Coronary artery (tissue), 2 donors: ENCODE measurements at places on chromosomes 3 and 15.

GRCh38 chr3:133137042-133137996 lies 99.1 kb downstream of the TMEM108 start:
- no peak for DNase-seq

GRCh38 chr15:67922106-67922675 lies 82.3 kb upstream of the RNU6-1 start:
- no peak for DNase-seq

DNA sequence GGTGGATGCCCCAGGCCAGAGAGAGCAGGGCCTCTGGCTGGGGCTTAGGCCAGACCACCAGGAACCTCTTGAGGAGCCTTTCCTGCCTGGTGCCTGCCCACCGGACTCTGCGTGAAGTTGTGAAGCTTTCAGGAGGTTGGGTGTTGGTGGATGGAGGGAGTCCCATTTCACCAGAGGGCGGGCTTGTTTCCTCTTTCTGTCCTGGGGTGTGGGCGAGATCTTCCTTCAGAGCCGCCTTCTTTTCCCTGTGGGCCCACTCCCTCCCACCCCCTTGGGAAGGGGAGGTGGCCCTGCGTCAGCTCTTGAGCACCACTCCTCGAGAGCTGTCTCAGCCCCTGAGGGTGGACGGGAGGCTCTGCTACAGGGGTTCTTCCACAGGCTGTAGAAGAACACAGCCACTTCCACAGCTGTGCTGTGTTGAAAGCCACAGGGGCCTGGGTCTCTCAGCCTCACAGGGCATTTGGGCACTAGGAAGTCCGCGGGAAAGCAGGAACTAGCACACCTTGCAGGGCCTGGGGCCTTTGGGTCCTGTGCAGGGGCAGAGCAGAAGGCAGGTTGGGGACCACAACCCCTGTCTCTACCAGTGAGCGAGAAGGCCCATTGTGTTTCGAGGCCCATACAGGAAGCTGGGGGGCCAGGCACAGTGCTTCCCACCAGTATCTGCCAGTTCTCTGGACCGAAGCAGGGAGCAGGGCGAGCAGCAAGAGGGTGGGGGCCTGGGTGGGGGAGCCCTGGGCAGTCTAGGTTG lies 2.1 kb downstream of the AMIGO3 start:
- DNase-seq: peak; percentile 72

GRCh38 chr3:196712514-196713413 lies 587 bp downstream of the PIGX start:
- DNase-seq: peak; percentile 80

- no peak for DNase-seq
These were observed 125.1 kb downstream of the TIGIT start for GRCh38 chr3:114418724-114419543.

DNA sequence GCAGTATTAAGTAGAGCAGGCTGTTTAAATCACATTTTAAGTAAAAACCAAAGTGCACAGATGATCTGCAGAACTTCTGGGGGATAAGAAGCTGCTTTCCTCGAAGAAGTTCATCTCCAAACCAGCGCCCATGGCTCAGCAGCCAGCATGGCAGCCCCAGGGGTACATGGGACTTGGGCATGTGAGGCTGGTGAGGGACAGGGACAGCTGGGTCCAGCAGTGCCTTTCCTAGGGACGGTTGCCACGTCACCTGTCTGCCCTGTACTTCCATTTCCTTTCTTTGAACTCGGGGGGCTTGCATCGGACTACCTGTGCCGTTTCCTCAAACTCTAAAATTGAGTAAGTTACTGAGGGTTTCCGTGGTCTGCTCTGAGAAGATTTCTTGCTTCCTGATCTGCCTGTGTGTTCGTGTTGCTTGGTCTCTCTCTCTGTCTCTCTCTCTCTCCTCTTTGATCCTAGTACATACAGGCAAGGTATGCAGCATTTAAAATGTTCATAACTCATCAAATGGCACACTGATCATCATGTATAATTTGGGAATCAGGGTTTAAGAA lies 67.6 kb downstream of the IGF1R start:
- no peak for DNase-seq

DNA sequence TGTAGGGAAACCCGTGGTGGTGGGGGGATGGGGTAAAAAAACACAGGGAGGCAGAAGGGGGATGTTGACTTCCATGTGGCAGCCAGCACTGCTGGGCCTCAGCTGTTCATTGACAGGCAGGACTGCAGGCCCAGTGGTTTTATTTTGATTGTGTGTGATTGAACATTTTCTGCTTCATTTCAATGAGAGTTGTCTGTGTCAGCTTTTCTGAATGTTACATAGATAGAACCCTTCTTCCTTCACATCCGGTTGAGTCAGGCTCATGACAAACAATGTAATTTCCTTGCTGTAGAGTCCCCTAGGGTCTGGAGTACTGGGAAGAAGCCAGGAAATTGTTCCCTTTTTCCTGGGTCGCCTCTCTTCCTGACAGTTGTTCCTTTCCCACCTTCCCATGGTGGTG lies 8.2 kb upstream of the RPP25 start:
- DNase-seq: no peak

GRCh38 chr15:96966554-96966953 lies 636.1 kb downstream of the NR2F2 start:
- no peak for DNase-seq

- DNase-seq: no peak
These were observed 179.0 kb downstream of the SHQ1 start for GRCh38 chr3:72669224-72669623.

DNA sequence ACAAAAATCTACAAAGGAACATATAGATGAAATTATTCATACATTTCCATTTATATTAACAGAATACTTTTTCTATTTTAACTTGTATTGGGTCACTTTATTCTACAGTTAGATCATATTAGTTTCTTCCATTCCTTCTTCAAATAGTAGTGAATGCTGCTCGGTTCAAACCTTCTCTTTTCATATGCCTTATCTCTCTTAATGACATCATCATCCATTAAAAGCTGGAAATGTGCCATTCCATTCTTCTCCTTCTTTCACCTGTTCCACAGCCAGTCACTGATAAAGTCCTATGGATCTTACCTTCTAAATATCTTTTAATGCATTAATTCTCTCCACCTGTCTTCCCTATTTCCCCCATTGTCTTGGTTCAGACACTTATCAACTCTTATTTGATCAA lies 358.0 kb upstream of the POU1F1 start:
- DNase-seq: no peak

- DNase-seq: no peak
These were observed 51.0 kb upstream of the SPSB4 start for GRCh38 chr3:141000027-141000663.

GRCh38 chr3:115855911-115856310 lies 232.6 kb downstream of the GAP43 start:
- no peak for DNase-seq

GRCh38 chr15:76987276-76987675 lies 7.7 kb upstream of the PSTPIP1 start:
- peak; percentile 24 for DNase-seq

GRCh38 chr3:24261521-24261920 lies 233.1 kb downstream of the THRB start:
- no peak for DNase-seq

- DNase-seq: no peak
These were observed 31.2 kb upstream of the ALDH1L1 start for GRCh38 chr3:126211569-126211968.

DNA sequence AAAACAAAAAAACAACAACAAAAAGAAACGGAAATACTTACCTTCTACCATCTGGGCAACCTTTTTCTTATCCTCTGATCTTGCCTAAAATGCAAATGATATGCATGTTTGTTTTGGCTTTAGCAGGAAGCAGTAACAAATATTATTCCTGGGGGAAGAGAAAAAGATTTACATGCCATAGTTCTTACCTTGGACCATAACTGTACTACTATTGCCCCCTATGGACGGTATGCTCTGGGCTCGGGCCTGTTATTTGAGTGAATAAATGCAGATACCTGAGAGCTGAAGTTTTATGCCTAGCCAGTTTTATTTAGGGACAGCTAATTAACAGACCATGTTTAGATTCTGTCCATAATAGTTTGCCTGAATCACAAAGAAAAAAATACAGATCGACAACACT lies 12.6 kb upstream of the STARD5 start:
- peak; percentile 28 for DNase-seq

DNA sequence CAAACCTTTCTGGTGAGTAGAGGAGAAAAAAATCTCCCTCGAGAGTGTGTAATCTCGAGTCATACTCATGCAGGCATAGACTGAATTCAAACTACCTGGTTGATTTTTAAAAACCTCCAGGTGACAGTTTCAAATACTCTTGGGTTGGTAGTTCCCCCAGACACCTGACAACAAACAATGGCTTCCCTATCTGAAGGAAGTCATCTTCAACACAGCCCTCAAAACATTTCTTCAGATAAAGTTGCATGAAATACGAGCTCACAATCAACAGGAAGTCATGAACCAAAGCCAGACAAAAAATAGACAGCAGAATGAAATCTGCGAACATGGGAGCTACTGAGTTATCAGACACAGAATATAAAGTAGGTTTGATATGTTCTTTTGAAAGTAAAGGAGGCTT lies 112.8 kb downstream of the ST8SIA2 start:
- DNase-seq: no peak

DNA sequence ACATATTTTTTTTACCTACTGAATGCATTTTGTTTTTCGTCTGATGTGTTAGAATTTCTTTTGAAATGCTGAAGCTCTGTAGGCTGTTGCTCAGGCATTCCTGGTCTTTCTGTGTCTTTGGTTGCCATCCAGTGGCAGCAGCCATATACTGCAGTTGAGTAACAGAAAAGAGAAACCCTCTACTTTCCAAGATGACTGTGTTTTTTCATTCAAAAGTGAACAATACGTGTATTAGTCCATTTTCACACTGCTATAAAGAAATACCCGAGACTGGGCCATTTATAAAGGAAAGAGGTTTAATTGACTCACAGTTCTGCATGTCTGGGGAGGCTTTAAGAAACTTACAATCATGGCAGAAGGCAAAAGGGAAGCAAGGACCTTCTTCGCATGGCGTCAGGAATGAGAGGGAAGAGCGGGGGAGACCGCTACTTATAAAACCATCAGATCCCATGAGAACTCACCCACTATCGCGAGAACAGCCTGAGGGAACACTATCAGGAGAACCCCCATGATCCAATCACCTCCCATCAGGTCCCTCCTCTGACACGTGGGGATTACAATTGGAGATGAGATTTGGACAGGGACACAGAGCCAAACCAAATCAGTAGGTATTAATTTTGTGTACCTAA lies 4.7 kb upstream of the GOLGA8B start:
- DNase-seq: no peak

GRCh38 chr3:112736386-112736785 lies 95.4 kb upstream of the CCDC80 start:
- no peak for DNase-seq

DNA sequence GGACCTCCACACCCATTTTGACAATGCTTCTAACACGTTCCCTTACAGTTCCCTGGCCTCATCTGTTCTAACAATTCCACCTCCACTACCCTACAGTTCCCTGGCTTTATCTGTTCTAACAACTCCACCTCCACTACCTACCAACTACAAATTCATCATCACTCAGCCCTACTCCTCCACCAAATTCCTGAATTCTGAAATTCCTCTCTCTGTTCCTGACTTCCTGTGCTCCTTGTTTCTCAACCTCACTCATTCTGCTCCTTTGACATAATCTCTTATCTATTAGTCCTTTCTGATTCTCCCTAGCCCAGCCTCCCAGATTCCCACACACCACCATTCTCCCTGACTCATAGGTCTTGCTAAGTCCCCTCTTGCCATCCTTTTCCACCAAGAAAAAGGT lies 22.5 kb downstream of the UPK1B start:
- DNase-seq: no peak

DNA sequence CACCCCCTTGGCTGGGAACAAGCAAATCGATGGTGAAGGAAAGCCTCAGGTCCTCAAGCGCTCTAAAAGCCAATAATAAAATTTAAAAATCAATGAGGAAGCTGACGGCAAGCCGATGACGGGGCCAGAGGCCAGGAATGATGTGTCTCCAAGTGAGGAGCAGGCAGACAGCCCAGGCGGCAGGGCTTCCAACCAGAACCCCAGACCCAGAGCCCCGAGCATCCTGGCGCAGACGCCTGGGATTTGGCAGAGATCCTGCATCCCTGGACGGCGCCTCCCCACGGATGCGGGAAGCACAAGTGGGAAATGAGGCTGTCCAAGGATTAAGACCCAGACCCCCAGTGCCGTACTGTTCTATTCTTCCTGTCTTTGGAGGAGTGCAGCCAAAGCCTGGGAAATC lies 123.0 kb upstream of the PROK2 start:
- no peak for DNase-seq

- DNase-seq: no peak
These were observed 1.8 kb upstream of the SKOR1 start for GRCh38 chr15:67823314-67824196.
